Urinary bladder (tissue), 4 donors: ENCODE measurements at places on chromosomes 16 and 17.

DNA sequence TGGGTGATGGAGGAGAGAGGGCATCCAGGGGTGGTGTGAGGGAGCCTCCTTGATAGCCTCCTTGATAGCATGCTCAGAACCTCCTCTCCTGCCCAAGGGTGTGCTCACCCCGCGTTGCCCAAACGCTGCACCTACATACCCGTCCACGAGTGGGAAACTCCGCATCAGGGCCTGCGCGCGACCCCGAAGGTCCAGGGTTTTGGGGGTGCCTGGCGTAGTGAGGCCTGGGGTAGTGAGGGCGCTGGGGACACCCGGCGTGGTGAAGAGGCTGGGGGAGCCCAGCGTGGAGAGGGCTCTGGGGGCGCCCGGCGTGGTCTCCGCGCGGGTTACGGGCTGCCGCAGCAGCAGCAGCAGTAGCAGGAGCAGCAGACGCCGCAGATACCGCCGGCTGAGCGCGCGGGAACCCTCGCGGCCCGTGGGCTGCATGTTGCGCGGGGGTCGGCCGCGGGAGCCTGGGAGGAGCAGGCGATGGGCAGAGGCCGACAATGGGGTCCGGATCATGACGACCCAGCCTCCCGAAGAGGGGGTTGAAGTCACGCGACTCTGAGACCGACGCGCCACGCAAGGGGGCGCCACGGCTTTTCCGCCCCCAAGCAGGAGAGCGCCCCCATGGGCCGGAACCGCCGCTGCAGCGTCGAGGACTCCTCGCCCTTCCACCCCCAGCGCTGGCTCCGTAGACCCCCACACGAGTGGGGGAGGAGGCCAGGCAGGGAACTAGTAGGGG, at the start of gene DPEP3:
TSS of gene DPEP3 (minus strand) at position 545 of the 724 bp plus-strand sequence. CDS start at position 426, 119 bp downstream.
- no peak for DNase-seq

GRCh38 chr17:4305224-4305623, 41.4 kb upstream of the ANKFY1 start:
- no peak for DNase-seq

- DNase-seq: no peak
Measured at GRCh38 chr16:29022196-29022595, 37.3 kb downstream of the LAT start.

- DNase-seq: no peak
Measured at GRCh38 chr16:86176462-86176861, 277.5 kb downstream of the IRF8 start.

DNA sequence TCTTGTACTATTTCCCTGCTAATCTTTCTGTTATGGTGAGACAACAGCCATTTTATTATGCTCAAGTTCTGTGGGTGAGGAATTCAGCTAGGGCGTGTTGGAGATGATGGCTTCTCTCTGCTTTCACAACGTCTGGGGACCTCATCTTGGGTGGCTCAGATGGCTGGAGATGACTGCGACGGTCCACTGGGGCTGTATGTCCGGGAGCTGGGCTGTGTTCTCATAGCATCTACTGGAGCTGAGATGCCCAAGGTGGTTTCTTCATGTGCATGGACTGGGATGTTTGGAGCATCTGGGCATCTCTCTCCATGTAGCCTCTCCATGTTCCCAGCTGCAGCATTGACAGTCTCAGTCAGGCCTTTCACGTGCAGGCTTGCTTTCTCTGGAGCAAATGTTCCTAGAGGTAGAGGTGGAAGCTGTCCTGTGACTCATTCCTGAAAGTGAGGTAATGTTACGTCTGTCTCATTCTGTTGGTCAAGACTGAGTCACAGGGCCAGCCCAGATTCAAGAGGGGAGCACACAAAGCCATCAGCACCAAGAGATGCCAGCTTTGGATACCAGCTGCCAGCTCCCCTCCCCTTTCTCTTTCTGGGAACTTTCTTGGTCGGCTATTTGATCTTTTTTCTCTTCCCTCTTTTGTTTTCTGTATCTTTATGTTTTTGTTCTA, 96.2 kb downstream of the RAP1GAP2 start:
- no peak for DNase-seq

GRCh38 chr16:85302018-85302847, 190.0 kb upstream of the CIBAR2 start:
- DNase-seq: no peak

GRCh38 chr17:7425756-7426155, 340 bp downstream of the SPEM2 start:
- no peak for DNase-seq
